ENCODE measurements at places on chromosomes 4 and X.

GRCh38 chr4:46992338-46992737 is 1.0 kb downstream of the GABRA4 start:
- no peak for DNase-seq

DNA sequence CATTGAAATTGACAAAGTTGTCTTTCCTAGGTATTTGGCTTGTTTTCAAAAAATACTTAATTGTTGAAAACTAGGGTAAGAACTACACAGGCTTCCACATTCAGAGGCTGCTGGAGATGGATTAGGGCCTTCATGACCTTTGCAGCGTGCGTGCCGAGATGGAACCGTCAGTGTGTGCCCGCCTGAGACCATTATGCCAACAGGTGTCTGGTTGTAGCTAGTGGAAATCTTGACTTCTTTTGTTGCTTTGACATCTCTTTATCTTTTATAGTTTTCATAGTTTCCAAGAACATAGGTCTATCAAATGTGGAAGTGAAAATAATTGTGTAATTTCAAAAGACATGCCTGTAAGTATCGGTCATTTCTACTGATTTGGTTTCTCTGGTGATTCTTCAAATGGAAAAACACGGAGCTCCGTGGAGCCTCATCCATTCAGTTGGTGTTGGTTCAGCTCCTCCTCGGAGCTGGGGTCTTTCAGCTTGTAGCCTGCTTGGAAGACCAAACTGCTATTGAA is 38.9 kb upstream of the CLCN4 start:
- no peak for DNase-seq

DNA sequence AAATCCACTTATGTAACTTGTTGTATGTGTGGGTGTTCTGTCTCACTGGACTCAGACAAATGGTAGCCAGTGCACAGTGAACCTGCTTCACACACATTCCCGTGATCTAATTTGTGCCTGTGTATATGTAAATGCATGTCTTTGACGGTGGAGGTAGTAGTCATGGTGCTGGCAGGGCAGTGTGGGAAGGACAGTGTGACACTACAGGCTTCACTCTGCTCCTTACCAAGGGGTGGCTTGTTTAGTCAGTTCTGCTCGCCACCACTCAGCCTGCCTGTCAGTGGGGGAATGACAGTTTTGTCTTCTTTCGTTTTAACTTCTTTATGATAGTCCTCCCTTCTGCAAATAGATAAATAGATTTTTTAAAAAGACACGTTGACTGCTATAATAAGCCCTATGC is 17.7 kb upstream of the PAQR3 start:
- no peak for DNase-seq

DNA sequence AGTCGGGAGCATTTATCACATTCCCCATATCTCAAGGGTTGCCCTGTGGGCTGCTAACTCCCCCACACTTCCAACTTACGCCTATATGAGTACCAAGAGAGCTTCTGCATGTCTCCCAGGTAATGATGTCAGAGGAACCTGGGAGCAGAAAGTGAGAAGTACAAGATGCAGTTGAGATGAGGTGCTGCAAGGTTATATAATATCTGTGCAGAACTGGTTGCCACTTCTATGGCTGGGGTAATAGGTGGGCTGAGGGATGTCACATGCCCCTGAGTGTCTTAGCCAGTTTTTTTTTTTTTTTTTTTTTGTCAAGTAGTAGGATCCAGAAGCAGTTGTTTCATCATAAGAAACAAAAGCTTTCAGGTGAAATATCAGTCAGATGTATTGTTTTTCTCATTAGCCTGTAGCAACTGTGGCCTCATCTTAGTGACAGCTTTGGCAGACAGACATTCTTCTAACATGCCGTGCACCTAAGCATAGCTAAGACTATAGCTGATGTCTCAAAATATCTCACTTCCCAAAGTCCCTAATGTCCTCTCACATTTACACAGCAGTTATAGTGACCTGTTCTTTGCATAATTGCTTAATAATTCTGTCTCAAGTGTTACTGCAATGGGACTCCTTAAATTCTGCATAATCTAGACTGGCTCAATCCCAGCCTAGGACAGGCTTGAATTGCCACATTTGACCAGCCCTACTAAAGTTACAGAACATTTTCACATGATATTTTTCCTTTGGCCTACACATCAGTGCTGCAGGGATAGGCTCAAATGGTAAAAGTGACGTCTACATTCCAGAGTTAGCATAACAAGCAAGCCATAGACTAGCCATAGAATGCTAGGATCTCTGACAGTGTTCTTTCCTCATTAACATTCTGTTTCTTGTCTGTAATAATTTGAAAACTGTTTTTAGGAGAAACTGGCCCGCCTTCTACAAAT is 17.9 kb upstream of the MAOB start:
- DNase-seq, result no peak

GRCh38 chrX:103098488-103098887 is 5.5 kb upstream of the NXF3 start:
- no peak for DNase-seq

- no peak for DNase-seq
These were observed 159.2 kb upstream of the SLC7A11 start for GRCh38 chr4:138401334-138401733.

DNA sequence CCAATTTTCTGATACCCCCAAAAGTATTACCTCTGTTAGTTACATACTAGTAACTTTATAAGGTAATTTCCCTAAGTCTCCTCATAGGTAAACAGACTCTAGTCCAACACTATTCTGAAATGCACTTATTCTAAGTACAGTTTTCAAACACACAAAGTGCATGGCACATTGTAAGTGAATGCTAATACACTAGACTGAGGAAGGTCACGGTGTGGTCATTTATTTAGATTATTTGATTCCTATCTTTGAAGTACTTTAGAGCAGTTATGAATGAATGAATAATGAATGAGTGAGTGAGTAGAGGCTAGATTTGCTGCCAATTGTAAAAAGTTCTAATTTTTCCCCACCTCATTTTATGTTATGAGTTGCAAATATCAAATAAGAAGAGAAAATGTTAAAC is 132.8 kb upstream of the UGT8 start:
- DNase-seq, result no peak

DNA sequence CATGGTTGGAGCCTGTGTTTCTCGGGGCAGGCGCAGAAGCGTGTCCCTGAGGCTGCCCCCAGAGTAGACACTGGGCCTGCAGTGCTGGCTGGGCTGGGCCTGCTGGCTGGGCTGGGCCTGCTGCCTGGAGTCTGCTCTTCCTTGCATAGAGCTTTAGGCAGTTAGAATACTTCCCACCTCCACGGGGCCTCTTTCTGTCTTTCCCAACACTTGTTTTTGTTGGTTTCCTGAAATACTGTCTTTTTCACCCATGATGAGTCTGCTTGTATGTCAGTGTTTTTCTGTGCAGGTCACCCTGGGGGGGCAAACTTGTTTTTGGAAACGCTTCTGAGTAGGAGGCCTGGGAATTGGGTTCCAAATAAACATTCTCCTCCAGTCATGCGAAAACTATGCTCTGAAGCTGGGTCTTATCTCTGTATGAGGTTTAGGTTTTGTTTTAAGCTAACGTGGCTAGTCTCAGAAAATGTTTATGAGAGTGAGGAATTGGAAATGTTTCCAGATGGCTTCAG is 32.2 kb downstream of the TRMT44 start:
- DNase-seq, result no peak

DNA sequence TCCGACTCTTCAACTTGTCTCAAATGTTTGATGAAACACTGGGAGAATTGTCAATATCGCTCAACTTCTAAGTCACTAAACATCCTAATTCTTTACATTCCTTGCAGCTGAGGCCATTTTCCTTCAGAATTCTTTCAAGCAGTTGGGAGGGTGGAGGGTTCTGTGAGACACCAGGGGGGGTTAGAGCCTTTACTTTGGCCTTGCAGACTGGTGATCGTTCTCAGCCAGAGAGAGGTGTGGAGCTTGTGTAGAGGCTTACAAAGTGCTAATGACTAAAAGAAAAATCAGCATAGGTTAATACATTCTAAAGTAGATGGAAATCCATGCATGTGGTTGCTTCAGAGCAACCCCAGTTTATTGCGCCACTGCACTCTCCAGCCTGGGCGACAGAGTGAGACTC is 21.3 kb upstream of the SOX3 start:
- DNase-seq, result no peak

DNA sequence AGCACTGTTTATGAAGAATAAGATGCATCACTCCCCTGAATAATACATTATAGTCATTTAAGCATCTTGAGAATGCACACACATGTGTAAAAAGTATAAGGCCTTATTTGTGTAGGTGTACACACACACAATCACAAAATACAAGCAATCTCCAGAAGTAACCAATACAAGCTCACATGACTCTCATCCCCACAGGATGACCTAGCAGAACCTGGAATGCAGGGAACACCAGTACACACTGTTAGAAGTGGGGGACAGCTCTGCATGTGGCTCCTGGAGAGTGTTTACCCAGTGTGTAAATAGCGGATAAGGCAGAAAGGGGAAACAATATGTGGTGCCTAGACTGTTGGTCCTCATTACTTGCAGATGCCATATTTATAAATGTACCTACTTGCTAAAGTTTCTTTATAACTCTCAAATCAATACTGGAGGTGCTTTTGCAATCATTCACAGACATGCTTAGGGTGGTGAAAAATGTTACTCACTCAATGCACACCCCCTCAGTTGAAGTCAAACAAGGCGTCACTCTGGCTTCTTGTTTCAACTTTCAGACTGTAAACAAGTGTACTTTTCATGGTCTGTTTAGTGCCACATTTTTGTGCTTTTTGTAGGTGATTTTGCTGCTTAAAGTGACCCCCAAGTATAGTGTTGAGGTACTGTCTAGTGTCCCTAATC is 73.1 kb downstream of the MAGEB17 start:
- DNase-seq, result no peak

DNA sequence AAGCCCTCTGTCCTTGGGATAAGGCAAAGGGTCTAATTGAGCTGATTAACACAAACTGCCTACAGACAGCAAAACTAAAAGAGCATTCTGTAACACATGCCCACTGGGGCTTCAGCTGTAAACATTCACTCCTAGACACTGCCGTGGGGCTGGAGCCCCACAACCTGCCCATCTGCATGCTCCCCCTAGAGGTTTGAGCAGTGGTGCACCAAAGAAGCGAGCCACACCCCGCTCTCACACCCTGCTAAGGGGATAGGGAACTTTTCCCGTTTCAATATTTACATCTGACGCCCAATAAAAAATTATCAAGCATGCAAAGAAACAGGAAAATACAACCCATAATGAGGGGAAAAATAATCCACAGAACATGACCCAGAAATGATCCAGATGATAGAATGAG is 46.9 kb upstream of the HSD17B10 start:
- no peak for DNase-seq

GRCh38 chr4:182189103-182189878 is 53.9 kb upstream of the TENM3 start:
- DNase-seq, result no peak

DNA sequence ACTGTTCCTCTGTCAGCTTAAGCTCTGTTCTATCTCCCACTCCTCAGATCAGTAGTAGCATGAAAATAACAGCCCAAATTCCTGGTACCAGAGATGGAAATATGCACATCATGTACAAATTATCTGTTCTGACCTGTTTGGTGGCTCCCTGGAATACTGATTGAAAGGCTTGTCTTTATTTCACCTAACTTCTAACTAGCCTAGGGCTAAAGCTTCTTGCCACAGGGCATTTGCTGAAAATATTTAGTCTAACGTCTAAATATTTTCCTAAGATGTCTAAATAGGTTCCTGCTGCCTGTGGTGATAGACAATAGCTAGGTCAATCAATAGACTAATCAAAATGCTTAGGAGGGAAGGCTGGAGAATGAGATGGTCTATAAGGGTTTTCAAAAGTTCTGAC is 12.9 kb upstream of the PRMT9 start:
- DNase-seq, result no peak

DNA sequence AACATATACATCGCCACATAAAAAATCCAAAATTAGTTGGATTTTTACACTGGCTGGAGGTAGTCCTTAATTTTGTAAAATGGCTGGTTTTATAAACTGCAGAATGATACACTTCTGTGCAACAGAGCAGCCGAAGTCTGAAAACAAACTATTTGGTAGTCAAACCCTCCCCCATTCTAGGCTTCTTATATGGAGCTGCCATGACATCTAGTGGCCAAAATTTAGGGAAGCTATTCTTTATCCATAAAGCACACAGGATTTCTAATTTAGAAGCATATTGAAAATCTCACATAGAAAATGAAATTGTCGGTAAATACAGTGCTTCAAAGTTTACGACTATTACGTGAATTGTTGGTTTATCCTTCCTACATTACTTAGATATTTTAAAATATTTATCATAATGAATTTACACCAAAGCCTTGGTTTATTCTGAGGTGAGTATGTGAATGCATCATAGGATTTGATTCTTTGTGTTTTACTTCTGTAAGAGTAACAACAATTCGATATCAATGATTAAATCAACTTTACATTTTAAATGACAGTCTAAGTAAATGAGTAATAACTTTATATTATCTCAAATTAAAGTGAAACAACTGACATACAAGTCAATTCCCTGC is 113.4 kb upstream of the FAM241A start:
- no peak for DNase-seq

DNA sequence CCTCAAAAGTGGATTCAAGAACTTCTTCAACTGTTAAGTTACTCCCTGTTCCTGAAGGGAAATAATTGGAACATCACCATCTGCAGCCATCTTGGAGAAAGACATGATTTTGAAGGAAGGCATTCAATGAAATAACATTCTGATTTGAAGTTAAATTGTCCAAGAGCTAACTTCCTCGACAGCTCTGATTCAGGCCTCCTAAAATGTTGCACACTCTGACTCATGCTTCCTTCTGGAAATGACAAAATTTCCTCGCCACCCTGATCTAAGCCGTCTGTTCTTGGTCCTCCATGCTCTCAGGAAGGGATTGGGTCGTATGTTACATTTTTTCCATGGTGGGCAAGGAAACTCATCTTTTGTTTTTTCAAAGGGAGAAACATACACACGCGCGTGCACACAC is 496.9 kb upstream of the DIPK2B start:
- no peak for DNase-seq

DNA sequence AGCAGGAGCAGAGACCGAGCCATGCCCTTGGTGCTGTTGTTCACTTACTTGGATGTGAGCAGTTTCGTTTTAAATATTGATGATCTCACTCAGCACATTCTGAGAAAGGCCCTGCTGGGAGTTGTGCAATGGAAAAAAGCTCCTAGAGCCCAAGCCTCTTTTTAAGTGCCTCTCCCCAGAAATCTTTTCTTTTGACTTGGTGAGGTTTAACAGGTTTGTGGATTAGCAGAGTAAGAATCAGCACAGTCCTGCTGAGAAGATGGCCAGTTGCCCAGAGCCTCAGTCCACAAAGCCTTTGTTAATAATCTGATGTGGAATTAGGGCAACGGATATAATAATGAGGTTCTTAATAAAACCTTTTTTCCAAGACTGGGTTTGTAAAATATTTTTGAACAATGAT is 157.5 kb upstream of the ATP6AP2 start:
- no peak for DNase-seq

- no peak for DNase-seq
These were observed 60.9 kb upstream of the MXD4 start for GRCh38 chr4:2322841-2323240.

- no peak for DNase-seq
These were observed 49.4 kb downstream of the ANXA3 start for GRCh38 chr4:78601013-78601412.

DNA sequence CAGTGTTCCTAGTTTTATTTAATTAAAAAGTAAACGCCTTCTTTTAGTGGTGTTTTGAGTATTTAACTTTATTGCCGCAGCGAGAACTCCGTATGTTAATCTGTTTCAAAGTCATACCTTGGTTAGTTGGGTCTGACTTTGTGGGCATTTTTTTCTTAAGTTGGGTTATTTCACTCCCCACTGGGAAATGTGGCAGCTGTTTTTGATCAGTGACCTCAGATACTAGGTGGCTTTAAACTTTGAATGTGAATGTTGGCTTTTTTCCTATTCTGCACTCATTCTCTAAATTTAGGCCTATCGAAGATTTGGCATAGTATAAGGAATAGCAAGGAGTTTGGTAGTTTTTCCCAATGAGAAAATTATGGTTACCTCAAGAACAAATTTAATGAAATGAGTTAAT is 85.9 kb downstream of the FIP1L1 start:
- DNase-seq, result no peak
